ENCODE measurements at places on chromosomes 7 and 10.

DNA sequence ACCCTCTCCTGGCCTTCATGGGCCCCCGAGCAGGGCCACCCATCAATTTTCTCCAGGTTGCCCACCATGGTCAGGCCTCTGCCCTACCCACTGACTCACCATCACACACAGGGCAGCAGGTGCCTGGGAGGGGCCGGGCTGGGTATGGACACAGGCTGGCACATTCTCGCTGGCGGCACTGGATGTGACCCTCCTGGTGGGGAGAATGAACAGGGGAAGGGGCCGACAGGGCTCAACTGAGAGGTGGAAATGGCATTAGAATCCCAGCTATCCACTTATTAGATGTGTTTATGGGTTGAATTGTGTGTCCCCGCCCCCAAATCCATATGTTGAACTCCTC, 16.4 kb downstream of the KCP start:
- DNase-seq, result no peak

DNA sequence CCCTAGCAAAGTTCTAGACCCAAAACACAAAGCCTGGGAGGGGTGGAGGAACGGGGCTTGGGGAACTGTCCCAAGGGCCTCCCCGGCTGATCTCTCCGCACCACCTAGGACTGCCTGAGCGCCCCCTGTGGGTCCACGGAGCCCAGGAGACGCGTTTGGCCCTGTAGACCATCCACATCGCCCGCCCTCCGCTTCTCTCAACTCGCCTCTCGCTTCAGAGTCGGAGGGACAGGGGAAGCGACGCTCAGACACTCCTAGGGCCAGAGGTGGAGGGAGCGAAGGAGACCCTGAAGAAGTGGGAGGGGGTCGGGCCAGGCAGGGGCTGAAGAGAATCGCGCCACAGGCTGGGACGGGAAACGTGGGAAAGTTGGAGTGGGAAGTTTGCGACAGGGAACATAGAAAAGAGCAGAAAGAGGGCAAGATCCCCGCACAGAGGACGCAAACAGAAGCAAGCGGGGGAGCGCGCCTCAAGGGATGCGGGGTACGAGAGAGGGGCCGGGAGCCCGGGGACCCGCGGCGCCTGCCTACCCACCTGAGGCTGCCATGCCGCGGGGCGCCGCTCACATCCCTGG, 378 bp downstream of the PIK3AP1 start:
- DNase-seq, result peak; percentile 31

DNA sequence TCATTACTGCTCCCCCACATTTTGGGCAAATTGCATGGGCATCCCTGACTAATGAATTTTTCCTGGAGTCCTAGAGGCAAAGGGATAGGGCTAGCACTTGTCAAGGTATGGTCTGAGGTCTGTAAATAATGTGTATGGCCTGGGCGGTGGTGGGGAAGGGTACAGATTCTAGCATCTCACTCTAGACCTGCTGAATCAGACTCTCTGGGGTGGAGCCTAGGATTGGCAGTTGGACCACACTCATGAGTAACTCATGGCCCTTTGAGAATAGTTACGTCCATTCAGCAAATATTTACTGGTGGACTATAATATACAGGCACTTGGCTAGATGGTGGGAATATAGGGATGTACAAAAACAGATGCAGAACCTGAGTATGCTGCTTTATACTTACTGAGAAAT, 118.0 kb downstream of the CELF2 start:
- DNase-seq, result no peak

DNA sequence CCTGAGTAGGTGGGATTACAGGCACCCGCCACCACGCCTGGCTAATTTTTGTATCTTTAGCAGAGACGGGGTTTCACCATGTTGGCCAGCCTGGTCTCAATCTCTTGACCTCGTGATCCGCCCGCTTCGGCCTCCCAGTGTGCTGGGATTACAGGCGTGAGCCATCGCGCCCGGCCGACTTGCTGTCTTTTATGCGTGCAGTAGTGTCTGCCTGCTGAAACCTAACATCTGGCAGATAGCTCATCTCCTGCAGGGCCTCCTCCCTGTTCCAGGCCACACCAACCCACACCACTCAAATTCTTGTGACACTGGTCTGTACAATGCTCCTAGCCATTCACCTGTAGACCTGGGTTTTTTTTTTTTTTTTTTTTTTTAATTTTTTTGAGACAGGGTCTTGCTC, 41.5 kb downstream of the BAIAP2L1 start:
- DNase-seq, result no peak

- peak; percentile 29 for DNase-seq
These were observed 32.0 kb downstream of the EXOC6 start for GRCh38 chr10:92880233-92880861.

DNA sequence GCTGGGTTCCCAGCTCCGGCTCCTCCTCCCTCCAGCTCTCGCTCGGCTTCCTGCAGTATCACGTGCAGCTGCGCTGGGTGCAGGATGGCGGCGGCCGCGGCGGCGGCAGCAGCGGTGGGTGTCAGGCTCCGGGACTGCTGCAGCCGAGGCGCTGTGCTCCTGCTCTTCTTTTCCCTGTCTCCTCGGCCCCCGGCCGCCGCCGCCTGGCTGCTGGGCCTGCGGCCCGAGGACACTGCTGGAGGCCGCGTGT, at the start of gene CNNM1:
Gene CNNM1 (plus strand): TSS at position 53 of the 250 bp plus-strand sequence. CDS start 32 bp downstream, at position 85.
- DNase-seq, result no peak

DNA sequence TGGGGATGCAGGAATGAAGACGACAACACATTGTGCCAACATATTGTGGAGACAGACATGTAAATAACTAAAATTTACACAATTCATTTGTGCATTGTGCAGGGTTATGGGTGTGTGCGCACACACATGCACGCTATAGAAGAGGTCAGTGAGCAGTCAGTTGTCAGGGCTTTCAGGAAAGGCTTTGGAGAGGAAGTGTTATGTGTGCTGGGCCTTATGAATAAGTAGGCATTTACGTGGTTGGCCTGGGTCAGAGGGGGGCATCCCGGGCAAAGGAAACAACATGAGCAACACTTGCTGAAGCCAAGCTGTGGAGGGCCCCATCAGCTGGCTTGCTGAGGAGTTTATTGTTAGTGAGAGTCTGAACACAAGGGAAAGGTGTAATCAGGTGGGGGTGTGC, 4.1 kb downstream of the PRXL2A start:
- no peak for DNase-seq

- DNase-seq, result peak; percentile 45
These were observed 15.6 kb downstream of the ADAM8 start for GRCh38 chr10:133260895-133261725.

GRCh38 chr7:113282875-113283274, 164.5 kb upstream of the SMIM30 start:
- DNase-seq, result no peak

DNA sequence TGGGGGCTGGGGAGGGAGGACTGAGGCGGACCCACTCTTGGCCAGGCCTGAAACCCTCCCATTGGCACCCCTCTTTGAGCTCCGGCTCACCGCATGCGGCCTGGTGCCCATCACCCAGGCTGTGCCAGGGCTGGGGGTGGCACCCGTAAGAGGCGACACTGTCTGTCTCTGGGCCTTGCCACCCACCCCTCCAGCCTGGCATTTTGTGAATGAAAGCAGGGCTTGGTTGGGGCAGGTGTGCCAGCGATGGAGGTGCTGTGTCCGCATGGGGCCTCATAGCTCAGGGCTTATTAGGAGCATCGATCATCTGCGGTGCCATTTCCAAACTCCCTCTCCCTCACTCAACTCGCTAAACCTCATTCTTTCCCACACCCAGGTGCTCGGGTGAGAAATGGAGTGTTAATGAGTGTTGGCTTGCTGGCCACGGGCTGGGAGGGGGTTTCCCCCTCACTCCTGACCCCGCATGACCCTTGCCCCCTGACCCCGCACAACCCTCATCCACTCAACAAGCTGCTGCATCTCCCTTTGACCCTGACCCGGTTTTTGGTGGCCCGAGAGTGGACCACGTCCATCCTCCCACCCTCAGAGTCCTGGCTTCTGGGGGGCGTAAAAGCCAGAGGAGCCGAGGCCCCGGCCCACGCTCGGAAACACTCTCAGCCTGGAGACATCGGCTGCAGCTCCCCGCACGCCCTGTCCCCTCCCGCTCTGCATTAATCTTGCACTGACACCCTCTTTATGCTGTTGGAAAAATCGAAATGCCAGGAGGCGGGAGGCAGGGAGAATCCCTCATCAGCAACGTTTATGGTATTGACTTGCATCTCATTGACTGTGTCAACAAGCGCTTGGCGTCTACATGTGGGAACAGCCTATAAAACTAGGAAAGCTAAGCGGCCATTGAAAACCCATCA, 161.2 kb downstream of the DNAJB6 start:
- no peak for DNase-seq

DNA sequence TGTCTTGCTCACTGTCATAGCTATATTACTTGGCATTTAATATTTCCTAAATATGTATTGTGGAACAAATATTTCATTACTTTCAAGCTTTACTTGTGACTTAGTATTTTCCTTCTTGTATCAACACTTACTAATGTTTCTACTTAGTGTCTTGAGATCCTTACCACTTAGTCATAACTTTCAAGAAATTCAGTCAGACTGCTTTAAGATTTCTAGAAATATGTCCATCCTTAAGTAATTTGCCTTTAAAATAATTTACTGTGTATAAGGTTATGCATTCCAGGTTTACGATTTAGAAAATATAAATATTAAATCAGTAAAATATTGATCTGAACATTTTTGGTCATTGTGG, 87.3 kb upstream of the CSTF2T start:
- DNase-seq, result no peak

- DNase-seq, result no peak
These were observed 136.5 kb downstream of the ADARB2 start for GRCh38 chr10:1600861-1601260.

DNA sequence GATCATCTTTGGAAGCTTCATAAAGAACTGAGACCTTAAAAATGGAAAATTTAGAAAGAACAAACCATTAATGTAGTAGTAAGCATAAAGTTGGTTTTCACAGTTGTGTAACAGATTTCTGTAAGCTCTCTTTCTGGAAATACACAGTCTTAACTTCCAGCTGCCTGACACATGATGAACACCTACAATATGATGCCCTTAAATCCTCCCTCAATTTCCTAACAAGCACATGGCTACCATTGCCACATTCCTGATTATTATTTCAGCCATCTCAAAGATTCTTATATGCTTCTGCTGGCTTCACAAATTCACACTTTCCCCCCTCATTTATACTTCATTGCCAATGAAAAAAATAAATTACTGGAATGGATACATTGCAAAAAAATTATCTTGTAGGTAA, 49.4 kb downstream of the PLXDC2 start:
- no peak for DNase-seq

GRCh38 chr10:7948371-7949000, 106.0 kb upstream of the GATA3 start:
- no peak for DNase-seq

GRCh38 chr10:128723631-128724205, 597.5 kb upstream of the MKI67 start:
- no peak for DNase-seq

- peak; percentile 36 for DNase-seq
These were observed 1.0 kb upstream of the LRRN3 start for GRCh38 chr7:111089822-111090426.

- DNase-seq, result peak; percentile 22
These were observed 56.4 kb downstream of the BBS9 start for GRCh38 chr7:33185786-33186185.

DNA sequence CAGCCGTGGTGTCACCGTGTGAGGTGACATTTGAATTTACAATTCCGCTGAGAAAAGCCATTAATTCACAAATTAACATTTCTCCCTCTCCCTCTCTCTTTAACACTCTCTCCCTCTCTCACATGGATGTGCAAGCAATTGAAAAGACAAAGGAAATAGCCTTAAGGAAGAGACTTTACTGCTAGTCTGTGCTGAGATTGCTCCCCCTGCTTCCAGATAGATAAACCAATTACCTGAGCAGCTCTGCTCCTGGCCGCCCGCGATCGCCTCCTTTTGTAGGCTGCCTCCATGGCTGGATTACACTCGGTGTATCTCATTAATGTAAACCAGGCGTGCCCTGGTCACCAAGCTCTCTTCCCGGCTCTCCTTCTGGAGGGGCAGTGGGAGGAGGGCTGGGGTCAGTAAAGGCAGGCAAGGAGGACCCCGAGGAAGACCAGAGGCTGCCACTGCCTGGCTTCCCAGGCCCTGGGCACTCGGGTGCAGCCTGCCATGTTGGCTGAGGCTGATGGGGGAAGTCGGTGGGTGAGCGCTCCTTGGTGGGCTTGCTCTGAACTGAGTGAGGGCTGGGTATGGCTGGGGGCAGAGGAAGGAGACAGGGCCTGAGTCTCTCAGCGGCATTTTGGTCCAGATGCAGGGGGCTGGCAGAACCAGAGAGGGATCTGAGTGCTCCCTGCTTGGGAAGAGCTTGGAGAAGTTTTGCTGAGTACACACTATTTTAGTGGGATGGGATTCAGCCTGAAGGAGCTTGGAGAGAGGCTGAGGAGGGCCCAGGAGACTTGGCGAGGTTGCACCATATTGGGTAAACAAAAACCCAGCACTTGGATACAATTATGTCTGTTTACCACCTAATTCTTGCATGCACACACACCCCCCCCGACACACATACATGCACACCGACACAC, 42.9 kb downstream of the PAX2 start:
- DNase-seq, result no peak

- DNase-seq, result no peak
These were observed 44.5 kb upstream of the TRIM8 start for GRCh38 chr10:102599565-102600327.

DNA sequence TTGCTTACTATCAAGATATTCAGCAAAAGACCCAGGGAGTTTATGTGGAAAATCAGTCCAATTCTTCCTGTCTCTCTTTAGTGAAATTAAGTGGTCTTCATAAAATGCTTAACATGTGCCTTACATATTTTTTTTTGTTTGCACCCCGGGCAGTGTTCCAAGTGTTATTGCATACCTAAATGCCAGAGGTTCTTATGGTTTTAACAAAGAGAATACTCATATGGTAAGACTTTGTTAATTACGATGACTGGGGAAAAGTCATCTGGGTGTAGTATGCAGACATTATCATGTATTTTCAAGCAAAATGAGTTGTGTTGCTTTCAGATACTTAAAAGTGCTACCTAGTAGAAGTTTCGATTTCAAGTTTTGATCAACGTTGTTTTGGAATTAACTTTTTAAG, 82.6 kb downstream of the PRKG1 start:
- no peak for DNase-seq

DNA sequence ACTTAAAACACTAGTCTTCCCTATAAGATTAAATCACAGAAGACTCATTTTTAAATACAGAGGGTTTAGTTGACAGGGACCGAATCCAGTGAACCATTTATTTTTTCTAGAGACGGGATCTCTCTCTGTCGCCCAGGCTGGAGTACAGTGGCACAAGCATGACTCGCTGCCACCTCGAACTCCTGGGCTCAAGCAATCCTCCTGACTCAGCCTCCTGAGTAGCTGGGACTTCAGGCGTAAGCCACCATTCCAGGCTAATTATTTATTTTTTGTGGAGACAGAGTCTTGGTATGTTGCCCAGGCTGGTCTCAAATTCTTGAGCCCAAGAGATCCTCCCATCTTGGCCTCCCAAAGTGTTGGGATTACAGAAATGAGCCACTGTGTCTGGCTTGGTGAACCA, 20.9 kb upstream of the LYZL1 start:
- DNase-seq, result no peak

GRCh38 chr10:49478819-49479218, 60.1 kb downstream of the ERCC6 start:
- no peak for DNase-seq

Data from CD4-positive, alpha-beta T cell treated with Interleukin-6 at 100 ng/mL for 8 hours (primary cell).